ENCODE measurements at places on chromosomes 4 and X. TPM values are rescaled to one million over a fixed set of nuclear protein-coding genes. Genes with fewer than 3 reads are reported as not detected.

DNA sequence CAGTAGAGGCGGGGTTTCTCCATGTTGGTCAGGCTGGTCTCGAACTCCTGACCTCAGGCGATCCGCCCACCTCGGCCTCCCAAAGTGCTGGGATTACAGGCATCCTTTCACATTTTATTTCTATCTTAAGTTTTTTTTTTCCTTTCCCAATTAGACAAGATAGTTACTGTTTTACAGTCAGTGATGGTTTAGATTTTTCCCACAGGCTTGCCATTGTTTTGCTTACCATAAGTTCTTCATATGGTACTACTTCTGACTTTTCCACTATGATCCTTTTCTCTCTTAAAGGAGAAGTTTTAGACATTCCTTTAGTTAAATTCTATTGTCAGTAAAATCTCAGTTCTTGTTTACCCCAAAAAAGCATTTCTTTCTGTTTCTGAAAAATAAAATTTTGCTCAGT, 462.6 kb downstream of the CENPC start:
- no peak for DNase-seq

MND1 gene
- total RNA-seq, result 12.6 TPM

GRCh38 chrX:31287861-31288260, 216.0 kb upstream of the FTHL17 start:
- DNase-seq, result peak; percentile 42

EDA gene
- 2.1 TPM for total RNA-seq

GRCh38 chr4:183700407-183700806, 41.3 kb downstream of the TRAPPC11 start:
- no peak for DNase-seq

- no peak for DNase-seq
These were observed 76.3 kb downstream of the ATP10D start for GRCh38 chr4:47561331-47561730.

FAM199X gene
- 25.5 TPM for total RNA-seq

DNA sequence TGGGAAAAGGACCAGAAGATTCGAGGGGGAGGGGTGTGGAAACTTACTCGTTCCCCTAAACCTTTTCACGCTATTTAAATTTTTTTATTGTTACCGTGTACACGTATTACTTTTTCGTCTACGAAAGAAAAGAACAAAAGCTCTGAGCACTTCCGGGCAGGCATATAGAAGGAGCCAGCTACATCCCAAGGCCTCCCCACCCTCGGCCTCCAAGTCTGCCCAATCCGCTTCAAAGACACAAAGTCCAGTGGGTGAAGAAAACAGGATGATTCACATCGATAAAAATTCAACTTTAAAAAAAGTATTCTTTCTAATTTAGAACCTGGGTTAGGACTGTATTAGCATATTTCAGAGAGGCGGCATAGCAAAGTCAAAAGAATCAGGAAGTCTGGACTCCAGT, 23.1 kb downstream of the SEL1L3 start:
- no peak for DNase-seq

PPP4R3C gene
- not detected for total RNA-seq

DNA sequence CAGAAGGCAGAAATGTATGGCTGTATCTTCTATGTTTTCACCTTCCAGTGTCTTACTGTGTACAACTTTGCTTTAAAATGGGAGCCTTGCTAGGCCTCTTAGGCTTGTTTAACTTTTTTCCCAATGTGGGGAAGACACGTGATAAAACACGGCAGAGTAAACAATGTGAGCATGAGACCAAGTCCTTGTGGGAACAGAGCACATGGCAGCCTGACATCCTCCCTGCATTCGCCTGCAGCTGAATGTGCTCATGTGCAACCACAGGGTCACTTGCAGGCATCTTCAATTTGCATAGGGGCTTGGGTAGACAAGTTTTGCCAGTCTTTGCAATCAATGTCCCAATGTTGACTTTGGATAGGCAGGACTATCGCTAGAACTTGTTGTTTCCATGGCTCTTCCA, 91.8 kb downstream of the CCNG2 start:
- no peak for DNase-seq

DNA sequence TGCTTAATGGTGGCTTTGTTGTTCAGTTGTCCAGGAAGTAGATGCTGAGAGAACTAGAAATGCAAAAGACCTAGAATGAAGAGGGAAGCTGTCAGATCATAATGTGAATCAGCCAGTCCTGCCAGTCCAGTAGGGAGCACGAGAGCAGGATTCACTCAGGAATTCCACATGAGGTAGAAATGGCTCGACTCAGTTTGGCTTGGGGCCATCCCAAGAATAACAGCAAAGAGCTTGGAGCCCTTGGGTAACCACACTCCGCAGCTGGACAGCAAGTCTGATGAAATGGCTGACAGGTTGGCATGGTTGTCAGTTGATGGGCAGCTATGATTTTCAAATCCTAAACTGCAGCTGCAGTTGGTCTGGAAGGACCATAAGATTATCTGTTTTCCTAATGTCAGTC, 44.5 kb upstream of the WDR1 start:
- peak; percentile 38 for DNase-seq

DNA sequence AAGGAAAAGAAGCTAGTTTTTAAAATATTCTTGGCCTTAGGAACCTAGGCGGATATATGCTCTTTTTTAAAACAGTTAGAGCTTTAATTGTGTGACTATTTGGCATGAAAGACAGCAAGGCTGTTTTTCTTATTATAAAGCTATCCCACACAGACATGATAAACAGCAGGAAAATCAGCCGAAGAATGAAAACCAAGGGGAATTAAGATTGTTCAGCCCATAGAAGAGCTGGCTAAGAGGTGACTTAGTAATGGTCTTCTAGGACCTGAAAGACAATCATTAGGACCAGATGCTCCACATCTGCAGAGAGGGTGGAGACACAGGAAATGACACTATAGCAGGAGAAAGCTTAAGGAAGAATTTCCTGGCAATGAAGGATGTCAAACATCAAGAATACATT, 171.4 kb upstream of the NRK start:
- no peak for DNase-seq

GRCh38 chrX:3348191-3348590, 1.7 kb upstream of the MXRA5 start:
- DNase-seq, result no peak

GRCh38 chr4:48669086-48669485, 111.0 kb downstream of the FRYL start:
- no peak for DNase-seq

- no peak for DNase-seq
These were observed 18.4 kb upstream of the OGT start for GRCh38 chrX:71514367-71515037.

DNA sequence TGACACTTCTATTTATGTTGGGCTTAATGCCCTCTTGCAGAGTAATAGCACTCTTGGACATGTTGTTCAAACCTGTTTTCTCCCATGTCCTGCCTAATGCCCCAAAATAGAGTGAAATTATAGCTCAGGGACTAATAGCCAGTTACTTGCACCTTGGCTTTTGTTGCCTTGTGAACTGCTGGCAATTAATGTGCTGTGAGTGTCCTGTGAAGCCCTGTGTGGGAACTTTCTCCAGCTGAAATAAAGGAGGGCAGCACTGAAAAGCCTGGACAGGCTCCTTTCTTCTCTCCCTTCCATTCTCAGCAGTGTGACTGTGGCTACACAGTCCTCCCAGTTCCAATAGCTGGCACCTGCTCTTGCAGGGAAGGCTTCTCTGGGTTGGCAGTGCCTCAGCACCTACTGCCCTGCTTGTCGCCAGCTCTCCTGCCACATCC, 72.4 kb downstream of the DCLK2 start:
- DNase-seq, result no peak

MAGEA8 gene
- not detected for total RNA-seq

- no peak for DNase-seq
These were observed 33.1 kb upstream of the CYP4V2 start for GRCh38 chr4:186158021-186158813.
